Activated gamma-delta T cell (primary cell): ENCODE measurements at places on chromosomes 1 and 21.

DNA sequence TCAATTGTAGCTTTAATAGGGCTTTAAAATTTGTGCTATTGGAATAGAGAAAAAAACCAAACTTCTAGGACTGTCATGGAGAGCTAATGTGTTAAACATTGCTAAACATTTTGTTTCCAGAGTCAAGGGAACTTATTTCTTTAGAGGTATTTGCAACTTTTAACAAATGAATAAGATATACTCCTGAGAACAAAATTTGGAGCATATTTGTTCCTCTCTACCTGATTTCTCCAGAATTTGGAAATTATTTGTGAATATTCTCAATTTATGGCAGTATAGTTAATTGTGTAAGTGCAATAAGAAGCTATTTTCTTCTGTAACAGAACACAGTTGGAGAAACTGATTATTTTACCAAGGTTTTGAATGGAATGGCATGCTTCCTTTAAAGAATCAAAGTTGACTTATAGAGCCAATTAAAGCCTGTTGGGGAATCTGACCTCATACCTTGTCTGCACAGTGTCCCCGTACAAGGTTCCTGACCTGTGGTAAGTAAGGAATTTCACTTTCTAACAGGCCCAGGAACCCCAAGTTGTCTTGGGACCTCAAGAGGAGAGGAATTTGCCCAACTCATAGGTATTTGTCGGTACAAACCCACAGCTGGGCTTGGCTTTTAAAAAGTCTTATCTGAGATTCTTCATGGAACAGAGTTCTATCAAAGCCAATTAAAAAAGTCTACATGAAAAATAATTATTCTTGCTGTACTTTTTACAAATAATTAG, 72.6 kb upstream of the CSF1 start:
- no peak for DNase-seq

- no peak for DNase-seq
Observed at GRCh38 chr1:246020211-246020954, 486.7 kb downstream of the SMYD3 start.

GRCh38 chr1:99731384-99731783, 35.1 kb downstream of the FRRS1 start:
- DNase-seq, result no peak

- no peak for DNase-seq
Observed at GRCh38 chr1:118826669-118827068, 161.5 kb downstream of the TBX15 start.

GRCh38 chr1:183580281-183580682, 10.0 kb downstream of the NCF2 start:
- DNase-seq, result no peak

DNA sequence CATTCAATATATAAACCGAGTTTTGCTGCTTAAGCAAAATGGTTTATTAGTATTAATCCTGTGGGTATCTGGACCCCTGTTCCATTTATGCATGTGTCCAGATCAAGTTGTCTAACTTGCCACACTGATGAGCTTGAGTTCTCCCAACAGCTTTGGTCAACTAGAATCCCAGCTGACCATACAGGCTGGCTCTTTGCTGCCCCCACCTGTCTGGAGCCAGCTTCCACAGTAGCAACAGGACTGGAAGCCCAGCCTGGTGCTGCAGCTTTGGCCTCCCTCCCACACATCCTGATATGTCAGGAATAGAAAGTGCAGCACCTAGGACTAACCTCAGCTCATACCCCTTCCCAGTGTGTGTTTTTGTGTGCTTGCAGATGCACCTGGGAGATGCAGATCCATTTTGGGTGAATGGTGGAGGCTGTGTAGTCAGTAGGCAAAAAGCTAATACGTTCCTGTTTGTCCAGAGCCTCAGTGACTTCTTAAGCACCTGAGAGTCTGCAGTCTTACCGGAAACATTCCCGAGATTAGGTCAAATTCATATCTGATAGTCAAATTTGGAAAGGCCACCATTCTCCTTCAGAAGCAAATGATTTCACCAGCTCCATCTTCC, 40.9 kb upstream of the BEND5 start:
- no peak for DNase-seq

DNA sequence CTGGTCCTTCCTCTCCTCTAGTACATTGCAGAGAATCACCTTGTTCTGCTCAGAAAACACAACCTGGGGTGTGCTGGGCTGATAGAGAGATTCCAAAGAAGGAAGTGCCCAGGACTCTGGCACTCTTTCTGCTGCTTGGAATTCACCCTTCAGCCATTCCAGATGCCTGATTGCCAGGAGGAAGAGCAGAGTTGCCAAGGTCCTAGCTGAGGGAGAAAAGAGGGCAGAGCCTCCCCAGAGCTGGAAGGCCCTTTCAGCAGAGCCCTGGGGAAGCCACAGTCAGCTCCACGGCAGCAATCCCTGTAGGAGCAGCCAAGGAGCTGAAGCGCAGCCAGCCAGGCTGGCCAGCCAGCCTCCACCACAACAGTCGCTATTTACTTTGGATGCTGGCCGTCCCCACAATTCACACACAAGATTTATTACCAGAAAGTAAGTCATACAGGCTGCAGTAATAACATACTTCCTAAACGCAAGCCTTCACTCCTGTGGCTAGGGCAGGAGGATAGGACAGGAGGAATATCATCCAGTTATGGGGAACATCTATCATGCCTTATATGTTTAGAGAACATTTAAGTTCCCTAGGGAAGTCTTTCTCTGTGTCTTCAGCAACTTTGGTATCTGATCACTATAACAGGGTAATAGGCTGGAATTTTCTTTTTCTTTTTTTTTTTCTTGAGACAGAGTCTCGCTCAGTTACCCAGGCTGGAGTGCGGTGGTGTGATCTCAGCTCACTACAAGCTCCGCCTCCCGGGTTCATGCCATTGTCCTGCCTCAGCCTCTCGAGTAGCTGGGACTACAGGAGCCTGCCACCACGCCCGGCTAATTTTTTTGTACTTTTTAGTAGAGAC, 36.6 kb upstream of the SLC44A3 start:
- no peak for DNase-seq
